ENCODE measurements at places on chromosomes 1 and 21.

GRCh38 chr1:97820470-97821188 is 100.2 kb downstream of the DPYD start:
- DNase-seq = no peak

GRCh38 chr1:3928586-3928985 is 28.5 kb upstream of the C1orf174 start:
- no peak for DNase-seq

DNA sequence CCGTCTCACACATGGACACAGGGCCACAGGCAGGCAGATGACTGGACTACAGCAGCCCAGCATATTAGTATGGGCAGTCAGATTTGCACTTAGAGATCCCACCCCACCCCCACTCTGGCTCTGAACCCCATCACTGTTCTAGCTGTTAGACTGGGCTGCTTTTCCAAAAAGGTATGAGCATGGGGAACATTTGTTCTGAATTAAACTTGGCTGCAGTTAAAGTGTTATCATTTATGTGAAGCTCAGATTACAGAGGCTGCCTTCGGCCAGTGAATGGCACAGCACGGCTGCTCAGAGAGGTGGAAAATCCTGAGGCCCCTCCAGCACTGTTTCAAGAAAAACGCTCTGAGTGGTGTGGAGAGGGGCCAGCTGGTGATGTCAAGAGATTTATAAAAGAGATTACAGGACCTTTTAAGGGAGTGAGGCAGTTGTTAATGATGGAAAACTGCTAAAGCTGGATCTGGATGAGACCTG is 6.9 kb upstream of the NOS1AP start:
- DNase-seq = no peak

DNA sequence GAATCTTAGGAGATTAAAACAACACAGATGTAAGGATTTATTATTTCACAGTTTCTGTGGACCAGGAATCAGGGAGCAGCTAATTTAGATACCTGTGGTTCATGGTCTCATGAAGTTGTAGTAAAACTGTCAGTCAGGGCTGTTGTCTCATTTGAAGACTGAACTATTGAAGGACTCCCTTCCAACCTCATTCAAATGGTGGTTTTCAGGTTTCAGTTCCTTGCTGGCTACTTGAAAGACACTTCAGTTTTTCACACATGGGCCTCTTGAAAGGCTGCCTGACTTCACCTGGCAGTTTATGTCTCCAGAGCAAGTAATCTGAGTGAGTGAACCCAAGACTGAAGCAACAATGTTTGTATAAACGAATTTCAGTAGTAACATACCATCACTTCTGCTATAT is 915.9 kb downstream of the PLA2G4A start:
- no peak for DNase-seq

DNA sequence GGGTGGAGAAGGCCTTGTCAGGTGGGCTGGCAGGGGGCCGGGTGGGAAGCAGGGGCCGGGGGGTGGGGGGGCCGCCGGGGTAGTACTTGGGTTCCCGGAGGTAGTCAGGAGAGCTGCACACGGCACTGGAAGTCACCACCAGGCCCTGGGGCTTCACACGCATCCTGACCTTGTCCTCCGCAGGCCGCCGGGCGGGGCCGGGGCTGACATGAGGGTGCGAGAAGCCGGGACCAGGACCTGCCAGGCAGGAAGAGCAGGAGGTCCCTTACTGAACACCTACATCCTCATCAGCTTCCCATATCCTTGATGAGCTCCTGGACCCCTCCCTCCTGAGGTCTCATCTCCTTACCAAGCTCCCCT is 52.0 kb downstream of the AHDC1 start:
- no peak for DNase-seq

GRCh38 chr21:27734146-27734545 is 767.3 kb upstream of the ADAMTS5 start:
- DNase-seq = no peak

- DNase-seq = no peak
These were observed 7.3 kb upstream of the SERINC2 start for GRCh38 chr1:31405578-31406245.

- DNase-seq = no peak
These were observed 111.2 kb upstream of the LBR start for GRCh38 chr1:225539069-225539468.

DNA sequence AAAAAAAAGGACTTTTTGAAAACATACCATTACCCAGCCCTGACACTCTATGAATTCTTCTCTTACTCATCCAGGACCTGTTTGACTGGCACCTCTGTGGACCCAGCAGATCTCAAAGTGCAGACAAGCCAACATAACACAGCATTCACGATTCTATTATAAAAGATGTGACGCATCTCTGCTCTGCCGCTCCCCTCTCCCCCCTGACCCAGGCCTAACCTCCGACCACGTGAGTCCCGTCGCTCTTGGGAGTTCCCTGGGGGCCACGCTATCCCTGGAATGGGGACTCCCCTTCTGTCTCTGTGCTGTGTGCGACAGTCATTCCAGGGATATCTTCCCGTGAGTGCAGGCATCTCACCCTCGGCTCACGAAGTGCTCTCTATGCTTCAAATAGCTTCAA is 21.1 kb downstream of the LRRC38 start:
- DNase-seq = no peak

DNA sequence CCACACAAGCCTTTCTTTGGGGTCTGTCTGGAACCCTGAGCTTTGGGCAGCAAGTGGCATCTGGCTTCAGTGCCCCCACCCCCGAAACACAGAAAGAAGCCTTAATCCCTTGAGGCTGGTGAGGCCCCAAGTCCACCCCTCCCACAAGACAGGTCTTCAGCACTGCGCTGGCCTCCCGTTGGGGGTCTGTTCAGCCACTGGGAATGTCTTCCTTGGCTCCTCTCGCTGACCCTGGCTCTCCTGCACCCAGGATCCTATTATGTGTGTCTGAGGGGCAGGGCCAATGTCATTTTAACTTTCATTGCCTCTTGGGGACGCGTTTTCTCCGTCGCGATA is 26.9 kb downstream of the ATP8B2 start:
- DNase-seq = no peak

GRCh38 chr1:4227986-4228385 is 327.9 kb upstream of the C1orf174 start:
- no peak for DNase-seq

- no peak for DNase-seq
These were observed 16.5 kb downstream of the SLC2A7 start for GRCh38 chr1:9009438-9010370.

- DNase-seq = no peak
These were observed 58.5 kb upstream of the BCL10 start for GRCh38 chr1:85334962-85335361.

DNA sequence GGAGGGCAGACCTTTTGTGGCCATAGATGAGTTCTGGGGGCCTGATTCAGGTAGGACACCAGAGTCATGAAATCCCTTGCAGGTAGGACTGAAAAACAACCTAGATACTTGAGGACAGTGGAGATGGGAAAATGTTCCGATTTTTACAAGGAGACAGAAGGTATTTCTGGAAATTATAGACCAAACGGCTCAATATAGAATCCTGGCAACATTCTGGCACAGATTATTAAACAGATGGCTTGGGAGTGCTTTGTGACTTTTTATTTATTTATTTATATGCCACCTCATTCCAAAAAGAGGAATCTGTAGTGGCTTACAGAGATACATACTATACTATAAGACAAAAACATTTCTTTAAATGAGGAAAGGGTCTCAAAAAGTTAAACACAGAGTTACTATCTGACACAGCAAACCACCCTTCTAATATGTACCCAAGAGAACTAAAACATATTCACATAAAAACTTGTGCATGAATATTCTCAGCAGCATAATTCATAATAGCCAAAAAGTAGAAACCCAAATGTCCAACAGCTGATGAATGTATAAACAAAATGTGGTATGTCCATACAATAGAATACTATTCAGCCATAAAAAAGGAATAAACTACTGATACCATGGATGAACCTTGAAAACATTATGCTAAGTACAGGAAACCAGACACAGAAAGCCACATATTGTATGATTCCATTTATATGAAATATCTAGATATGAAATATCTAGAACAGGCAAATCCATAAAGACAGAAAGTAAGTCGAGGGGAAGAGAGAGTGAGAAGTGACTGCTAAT is 49.8 kb downstream of the CDK18 start:
- DNase-seq = no peak

- DNase-seq = no peak
These were observed 79.3 kb upstream of the DIRAS3 start for GRCh38 chr1:68129536-68130250.

DNA sequence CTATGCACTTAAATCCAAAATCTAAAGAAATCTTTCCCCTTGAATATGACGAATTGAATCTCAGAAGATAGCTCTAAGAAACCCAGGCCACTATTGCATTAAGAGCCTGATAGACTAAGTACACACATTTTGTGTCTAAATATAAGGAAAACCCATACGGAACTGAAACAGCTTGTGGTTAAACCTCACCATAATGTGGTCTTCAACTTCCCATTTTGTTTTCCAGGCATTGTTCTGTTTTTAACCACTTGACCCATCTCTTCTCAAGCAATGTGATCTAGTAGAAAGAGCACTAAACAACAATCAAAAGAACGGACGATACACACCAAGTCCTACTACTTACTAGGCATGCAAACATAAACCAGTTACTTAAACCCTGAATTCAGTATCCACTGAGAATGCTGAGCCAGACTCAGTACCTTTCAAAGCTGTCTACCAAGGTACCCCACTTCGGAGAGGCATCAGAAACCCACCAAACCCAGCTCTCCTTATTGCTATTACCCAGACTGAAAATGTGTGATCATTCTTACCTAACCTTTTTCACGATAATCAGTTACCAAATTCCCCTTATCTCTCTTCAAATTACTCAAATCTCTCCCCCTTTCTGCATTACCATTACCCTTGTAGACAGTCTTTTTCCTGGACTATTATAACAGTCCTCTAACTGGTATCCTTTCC is 12.8 kb downstream of the OTUD7B start:
- DNase-seq = no peak

- DNase-seq = no peak
These were observed 301.5 kb upstream of the PRMT6 start for GRCh38 chr1:106754957-106755356.

GRCh38 chr1:191343816-191344215 is 814.4 kb upstream of the RGS18 start:
- DNase-seq = peak; percentile 42

DNA sequence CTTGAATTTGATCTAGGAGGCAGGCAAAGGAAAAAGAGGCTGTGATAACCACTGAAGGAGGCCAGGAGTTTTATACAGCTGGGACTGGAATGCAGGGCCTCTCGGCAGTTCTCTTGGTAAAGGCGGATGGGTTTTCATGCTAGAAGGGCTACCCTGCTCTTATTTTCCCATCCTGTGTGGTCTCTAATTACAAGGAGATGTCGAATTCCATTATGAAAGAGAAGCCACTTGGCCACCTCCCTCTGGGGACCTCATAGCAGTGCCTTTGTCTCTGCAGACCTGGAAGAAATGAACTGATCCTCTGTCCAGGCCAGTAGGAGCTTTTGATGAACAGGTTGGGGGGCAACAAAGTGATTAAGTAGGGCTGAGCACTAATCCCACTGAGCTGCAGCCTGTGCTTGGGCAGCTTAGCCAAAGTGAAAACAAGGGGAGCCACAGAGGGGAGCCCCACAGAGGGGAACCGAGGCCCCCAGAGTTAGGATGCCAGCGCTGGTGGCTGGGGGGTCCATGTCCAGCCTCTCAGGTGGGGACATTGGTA is 42.2 kb upstream of the BCAR3 start:
- no peak for DNase-seq

- peak; percentile 92 for DNase-seq
These were observed at the start of gene ADAR for GRCh38 chr1:154607609-154608396. TSS of gene ADAR (minus strand) at chr1:154608186. CDS start at chr1:154608006, 180 bp downstream.

DNA sequence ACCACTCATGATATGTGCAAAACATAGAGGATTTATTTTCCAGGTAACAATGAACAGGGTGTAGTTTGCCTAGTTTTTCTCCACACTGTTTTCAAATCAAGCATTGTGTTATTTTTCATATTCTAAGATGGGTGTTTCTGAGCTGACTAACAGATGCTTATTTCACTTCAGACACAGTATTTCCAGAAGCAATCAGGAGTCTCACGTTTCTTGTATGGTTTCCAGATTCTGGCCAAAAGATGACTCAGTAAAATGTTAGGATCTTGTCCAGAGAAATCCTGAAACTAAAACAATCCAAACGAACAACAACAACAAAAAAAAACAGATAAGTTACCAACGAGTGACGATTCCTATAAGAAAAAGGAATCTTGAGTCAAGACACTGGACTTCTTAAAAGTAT is 5.3 kb downstream of the UTS2 start:
- peak; percentile 9 for DNase-seq

DNA sequence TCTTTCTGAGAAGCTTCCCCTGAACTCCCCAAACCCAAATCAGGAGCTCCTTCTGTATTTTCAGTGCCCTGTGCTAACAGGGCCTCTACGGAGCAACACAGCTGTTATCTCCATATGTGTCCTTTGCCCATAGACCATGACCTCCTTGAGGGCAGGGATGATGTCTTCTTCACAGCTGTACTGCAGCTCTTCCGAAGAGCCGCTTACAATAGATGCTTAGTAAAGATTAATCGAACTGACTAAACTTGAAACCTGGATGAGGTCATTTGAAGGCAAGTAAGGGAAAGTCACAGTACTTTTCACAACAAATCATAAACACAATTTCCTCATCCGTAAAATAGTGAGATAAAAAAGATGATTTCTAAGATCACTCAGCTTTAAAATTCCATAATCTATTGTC is 4.4 kb upstream of the KCNN3 start:
- DNase-seq = no peak

DNA sequence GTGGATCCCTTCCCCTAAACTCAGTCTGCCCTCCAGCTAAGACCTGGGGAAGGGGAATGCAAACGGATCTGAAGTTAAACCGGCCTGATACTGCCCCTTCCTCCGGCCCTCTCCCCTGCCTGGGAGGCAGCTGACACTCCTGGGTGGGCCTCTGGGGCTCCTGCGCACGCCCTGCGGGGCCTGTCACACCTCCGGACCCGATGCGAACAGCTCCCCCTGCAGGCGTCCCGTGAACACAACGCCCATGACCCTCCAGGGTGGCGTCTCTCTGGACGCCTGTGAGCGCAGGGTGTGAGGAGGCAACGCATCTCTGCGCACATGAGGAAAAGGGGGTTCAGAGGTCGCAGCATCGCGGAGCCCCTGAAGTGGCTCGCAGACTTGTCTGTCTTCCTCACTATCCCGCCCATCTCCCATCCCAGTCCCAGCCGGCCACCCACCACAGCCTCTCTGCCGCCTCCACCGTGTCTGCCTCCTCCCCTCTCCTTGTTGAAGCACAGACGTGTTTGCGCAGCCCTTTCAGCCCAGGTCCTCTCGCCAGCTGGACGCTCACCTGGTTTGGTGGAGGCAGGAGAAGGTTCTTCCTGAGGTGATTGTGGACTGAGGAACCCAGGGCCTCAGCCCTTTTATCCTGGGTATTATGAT is 421 bp upstream of the LCE3A start:
- DNase-seq = no peak

- DNase-seq = no peak
These were observed 101.8 kb upstream of the ARTN start for GRCh38 chr1:43831851-43832250.

Measured in amniotic stem cell (primary cell).